NCI-H1105 treated with DMSO at 0.1 percent for 48 hours (cell line): ENCODE measurements at places on chromosomes 7 and 10.

DNA sequence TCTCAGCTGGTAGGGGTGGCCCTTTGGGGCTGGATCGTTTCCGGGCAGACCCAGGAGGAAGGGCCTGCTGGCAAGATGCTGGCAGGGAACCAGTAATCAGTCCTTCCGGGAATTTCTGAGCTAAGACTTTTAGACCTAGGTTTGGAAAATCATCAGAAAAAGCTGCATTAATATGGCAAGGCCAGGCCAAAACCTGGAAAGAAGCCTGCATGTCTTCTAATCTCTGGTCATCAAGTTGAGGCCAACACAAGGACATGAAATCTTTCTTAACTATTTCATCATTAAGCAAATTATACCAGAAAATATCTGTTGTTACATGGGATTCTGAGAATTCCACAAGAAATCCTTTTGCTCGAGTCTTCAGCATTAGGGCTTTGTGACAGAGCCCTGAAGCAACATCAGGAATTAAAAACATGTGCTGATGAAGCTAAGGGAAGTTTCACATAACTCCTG is 19.9 kb downstream of the CPA1 start:
- DNase-seq: no peak

DNA sequence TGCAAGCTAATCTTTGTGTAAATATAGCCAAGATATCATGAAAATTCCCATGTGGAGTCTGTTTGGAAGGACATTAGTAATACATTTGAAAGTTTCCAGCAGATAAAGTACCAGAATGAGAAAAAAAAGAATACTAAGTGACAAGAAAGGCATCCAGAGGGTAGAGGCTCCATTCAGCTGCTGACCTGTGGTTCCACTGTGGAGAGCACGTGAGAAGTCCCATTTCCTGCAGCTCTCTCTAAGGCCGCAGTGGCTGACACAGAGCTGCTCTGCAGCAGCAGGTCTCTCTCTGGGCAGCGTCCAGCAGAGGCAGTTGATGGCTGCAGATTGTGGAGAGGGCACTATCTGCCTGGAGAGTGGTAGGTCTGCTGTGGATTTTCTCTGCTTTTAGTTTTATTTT is 100.1 kb upstream of the TMEM72 start:
- no peak for DNase-seq

DNA sequence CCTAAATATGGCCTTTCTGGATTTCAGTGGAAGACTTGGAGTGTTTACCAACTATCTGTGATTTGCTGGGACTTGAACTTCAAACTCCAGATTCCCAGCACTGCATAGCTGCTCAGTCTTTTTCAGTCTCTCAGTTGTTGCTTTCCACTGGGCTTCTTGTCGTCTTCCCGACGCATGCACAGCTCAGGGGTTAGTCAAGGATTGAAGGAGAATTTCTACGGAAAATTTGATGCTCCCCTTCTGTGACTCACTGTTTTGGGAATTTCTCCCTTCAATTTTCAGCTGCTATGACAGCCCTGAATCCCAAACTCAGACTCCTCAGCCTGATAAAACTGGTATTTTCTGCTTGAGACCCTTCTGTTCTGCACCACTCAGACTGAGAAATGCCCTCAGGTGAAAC is 91.7 kb downstream of the CYP26A1 start:
- no peak for DNase-seq

DNA sequence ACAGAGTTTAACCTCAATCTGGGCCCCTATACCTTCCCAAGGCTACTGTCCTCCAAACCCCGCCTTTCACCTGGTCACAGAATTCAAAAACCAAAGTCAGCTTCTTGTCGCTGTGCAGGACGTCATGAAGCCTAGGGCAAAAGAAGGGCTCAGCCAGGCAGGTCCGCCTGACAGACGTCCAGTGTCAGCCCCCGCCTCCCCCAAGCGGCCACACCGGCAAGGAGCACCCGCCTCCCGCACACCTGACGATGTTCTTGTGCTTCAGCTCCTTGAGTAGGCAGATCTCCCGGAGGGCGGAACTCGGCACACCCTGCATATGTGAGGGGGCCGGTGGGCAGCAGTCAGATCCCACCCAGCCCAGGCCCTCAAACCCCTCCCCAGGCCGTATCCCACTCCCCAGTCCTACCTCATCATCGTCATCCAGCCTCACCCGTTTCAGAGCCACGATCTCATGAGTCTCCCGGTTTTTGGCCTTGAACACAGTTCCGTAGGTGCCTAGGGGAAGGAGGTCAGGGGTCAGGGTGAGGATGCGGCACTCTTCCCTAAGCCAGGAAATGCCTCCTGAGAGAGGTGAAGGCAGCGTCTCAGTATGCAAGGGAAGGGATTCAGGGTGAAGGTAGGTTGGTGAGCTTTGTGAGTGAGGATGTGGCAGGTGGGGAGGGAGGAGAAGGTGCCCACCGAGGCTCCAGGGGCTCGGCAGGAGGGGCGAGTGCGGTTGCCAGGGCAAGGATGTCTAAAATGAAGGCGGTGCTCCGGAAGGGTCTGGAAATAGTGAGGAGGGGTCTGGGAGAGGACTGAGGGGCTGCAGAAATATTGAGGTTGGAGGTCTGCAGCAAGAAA is 811 bp downstream of the CDK5 start:
- no peak for DNase-seq

- no peak for DNase-seq
Measured at GRCh38 chr7:116981939-116982338, 28.6 kb downstream of the ST7 start.

DNA sequence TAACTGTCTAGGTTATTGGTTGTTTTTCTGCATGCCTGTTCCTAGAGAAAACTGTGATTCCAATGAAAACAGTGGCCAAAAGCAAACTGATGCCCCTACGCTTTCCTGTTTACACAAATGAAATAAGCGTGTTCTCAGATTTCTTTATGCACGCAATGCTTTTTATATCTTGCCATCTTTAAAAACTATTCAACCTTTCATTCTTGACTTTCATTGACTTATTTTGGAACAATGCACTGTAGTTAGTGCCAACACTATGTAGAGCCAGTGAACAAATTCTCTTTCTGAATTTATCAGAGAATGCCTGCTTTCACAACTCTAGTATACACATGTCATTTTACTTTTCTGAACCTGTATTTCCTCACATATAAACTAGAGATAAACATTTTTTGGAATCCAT is 86.6 kb downstream of the CABCOCO1 start:
- DNase-seq: no peak

- no peak for DNase-seq
Measured at GRCh38 chr7:132858251-132858650, 223.6 kb downstream of the CHCHD3 start.

DNA sequence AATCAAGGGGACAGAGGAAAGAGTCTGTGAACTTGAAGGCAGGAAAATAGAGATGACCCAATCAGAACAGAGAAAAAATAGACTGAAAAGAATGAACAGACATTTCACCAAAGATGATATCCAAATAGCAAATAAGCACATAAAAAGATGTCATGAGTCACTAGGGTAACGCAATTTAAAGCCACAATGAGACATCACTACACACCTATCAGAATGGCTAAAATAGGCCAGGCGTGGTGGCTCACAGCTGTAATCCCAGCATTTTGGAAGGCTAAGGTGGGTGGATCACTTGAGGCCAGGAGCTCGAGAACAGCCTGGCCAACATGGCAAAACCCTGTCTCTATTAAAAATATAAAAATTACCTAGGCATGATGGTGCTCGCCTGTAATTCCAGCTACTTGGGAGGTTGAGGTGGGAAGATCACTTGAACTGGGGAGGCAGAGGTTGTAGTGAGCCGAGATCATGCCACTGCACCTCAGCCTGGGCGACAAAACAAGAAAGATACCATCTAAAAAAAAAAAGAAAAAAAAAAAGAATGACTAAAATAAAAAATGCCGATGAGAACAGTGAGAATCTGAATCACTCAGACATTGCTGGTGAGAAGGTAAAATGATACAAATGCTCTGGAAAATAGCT is 100.9 kb downstream of the LHPP start:
- DNase-seq: no peak

- DNase-seq: no peak
Measured at GRCh38 chr10:70891627-70892026, 3.3 kb upstream of the PCBD1 start.

GRCh38 chr10:95374597-95375209 is 83.9 kb upstream of the PDLIM1 start:
- peak; percentile 47 for DNase-seq
